Esophagus muscularis mucosa (tissue), 4 donors: ENCODE measurements at places on chromosomes 5 and 9.
A peak's percentile ranks its signal among the peaks of the same experiment; 100 is the strongest.

DNA sequence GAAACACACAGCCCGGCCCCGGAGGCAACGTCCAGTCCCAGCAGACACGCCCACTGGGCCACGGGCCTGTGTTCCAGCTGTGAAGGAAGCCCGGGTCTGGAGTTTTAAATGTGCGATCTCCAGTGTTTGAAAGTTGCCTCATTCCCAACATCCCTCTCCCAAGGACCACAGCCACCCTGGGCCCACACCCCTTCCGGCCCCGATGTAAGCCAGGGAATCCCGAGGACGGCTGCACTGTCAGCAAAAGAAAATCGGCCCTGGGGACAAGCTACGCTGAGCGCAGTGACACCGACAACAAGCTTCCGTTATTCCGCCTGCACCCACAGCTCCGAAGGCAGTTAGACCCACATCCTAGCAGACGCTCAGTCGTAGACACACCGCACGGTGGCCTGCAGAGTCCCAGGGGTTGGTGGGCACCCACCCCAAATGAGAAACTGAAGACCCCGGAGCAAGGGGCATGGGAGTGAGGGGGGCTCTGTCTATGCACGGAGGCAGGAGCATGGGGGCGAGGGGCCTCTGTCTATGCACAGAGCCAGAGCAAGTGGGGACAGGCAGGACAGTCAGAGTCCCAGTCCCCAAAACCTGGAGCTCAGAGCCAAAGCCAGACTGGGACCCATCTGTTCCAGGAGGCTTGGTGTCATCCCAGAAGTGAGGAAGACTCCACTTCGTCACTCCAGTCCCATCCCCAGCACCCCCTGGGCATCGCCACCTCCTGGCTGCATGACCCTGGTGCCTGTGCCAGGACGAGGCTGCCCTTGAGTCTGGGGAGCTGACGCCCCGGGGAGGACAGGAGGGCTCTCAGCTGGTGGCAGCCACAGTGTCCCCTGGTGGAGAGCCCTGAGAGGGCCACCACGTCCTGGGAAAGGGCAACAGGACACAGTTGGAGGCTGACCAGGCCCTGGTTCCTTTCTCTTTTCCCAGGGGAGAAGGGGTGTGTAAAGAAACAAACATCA lies 23.4 kb downstream of the GLT6D1 start:
- DNase-seq: peak; percentile 86

DNA sequence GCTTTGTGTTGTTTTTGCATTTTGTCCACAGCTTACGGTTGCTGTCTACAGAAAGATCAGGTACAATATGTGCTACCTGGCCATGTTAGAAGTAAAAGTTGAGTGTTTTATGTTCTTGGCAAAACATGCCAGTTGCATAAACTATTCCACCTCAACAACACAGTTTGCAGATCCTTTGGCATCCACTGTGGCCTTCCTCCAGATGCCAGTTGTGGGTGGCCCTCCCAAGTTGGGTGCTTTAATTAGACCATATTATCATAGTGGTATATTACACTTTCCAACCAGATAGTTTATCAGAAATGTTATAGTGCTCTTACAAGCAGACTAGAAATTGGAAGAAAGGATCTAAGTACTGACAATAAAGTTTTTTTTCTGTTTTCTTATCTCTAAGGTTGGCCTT lies 386.9 kb upstream of the KCNN2 start:
- DNase-seq: no peak

GRCh38 chr9:103533318-103533717 lies 538.2 kb downstream of the CYLC2 start:
- DNase-seq: no peak

GRCh38 chr5:173578947-173579615 lies 37.4 kb downstream of the BOD1 start:
- DNase-seq: no peak

DNA sequence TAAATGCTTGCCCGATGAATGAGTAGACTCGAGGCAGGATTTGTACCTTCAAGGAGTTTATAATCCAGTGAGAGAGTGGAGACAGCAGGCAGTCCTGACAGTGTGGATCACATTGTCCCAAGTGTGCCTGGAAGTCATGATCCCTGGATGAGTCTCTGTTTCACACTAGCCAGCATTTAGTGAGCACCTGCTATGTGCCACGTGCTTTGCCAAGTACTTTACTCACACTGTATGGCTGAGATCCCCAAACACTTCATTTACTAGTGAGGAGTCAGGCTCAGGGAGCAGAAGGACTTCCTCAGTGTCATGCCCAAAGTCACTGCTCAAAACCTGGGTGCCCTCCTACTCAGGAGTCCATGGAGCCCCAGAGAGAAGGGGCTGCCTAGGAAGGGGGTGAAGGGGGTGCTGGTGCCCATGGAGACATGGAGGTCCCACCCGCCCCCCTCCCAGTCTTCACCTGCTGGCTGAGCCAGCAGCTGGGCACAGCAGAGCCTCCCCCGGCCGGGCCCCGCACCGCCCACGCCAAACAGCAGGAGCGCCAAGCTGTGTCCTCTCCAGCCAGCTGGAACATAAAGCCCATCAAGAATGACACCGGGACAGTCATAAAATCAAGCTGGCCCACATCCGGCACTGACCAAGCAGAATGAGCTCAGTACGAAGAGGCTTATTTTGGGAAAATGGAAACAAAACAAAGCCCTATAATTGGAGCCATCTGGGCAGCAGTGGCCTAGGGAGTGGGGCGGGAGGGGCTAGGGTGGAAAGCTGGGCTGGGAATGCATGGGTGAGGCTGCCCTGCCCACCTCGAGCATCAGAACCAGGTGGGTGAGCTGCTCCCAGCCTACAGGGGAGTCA lies 10.6 kb downstream of the LAMC3 start:
- no peak for DNase-seq

- no peak for DNase-seq
Observed at GRCh38 chr9:35844628-35845270, 15.7 kb downstream of the TMEM8B start.

- DNase-seq: peak; percentile 97
Observed at GRCh38 chr5:140157032-140157781, 17.8 kb upstream of the CYSTM1 start.

DNA sequence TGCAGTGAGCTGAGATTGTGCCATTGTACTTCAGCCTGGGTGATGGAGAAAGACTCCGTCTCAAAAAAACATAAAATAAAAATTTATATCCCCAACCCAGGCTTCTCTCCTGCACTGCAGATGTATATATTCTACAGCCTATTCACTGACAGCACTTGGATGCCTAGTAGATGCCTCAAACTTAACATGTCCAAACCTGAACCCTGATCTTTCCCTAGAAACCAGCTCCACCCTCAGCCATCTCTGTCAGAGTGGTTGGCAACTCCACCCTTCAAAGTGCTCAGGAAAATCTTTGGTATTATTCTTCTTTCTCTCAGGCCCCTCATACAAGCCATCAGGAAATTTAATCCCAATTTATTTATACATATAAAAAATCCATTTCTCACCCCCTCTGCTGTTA lies 36.9 kb upstream of the TXN start:
- no peak for DNase-seq

- DNase-seq: no peak
Observed at GRCh38 chr9:134295101-134295745, 31.0 kb upstream of the RXRA start.

DNA sequence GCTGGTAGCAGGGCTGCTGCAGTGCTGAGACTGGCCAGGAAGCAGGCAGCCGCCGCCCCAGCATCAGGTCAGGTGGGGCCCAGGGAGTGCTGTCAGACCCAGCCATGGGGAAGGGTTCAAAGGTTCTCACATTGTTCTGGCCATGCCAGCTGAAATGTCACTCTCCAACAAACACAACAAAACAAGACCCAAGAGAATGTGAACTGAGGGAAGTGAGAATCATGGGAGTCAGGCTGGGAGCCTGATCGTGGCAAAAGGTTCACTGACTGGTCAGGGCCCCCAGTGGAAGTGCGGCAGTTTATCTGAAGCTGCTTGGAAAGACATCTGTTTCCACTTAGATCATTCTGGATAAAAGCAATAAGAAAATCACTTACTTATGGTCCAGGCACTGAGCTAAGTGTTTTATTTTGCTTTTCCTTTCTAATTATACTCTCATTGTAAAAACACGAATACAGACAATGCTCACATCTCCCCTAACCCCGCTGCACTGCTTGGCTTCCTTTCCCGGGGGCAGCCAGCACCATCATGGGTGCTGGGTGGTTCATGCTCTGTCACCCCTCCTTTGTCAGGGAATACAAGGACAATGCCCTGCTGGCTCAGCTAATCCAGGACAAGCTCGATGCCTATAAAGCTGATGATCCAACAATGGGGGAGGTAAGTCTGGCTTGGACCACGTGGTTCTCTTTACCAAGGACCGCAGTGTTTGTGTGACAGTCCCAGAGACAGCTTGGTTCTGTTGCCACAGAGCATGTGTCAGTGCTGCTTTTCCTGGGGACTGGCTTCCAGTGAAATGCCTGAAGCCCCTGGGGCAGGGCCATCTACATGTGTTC lies 41.9 kb upstream of the CFAP157 start:
- no peak for DNase-seq

GRCh38 chr5:144864118-144864517 lies 693.4 kb downstream of the KCTD16 start:
- DNase-seq: no peak

GRCh38 chr5:125402787-125403186 lies 656.3 kb upstream of the ZNF608 start:
- DNase-seq: no peak

DNA sequence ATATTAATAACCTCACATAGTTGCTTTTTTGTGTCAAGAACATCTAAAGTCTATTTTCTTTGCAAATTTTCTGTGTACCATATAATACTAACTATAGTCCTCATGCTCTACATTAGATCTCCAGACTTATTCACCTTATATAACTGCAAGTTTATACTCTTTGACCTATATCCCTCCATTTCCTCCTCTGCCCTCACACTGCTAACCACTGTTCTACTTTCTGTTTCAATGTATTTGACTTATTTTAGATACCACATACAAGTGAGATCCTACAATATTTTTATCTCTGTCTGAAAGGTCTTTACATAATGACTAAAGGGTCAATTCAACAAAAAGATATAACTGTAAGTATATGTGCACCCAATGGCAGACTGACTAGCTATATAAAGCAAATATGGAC lies 789.7 kb upstream of the ZNF608 start:
- DNase-seq: no peak

DNA sequence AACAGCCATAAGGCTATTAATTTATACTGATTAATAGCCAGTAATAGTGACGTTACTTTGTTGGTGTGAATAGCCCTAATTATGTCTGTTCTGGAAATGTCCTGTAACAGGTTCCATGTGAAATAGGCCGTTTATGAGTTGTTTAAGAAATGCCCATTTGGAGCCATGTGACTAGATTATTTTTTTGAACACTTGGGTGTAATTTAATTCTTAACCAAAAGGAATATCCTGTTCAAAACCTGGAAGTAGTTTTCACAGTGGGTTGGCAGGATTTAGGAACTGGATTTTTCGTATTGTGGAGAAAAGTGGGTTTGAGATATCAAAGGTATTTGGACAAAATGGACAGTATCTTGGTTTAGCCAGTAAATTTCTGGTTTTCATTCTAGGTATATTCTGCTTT lies 1.3 kb downstream of the TENT2 start:
- DNase-seq: no peak

DNA sequence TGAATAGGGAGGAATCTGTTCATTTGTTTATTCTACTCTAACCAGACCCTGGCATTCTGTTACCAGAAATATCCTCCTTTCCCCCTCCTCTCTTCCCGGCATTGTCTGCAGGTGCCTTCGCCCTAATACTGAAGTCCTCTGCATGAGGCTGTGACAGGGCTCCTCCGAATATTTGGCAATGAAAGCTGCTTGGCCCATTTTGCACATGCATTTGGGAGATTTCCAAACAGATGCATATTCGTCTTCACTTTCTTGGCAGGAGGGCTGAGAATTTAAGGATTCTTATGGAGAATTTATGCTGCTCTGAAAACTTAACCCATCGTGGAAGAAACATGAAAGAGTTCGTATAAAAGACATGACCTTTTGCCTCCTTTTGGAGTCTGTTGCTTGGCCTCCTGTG lies 484.0 kb downstream of the ZNF608 start:
- no peak for DNase-seq

DNA sequence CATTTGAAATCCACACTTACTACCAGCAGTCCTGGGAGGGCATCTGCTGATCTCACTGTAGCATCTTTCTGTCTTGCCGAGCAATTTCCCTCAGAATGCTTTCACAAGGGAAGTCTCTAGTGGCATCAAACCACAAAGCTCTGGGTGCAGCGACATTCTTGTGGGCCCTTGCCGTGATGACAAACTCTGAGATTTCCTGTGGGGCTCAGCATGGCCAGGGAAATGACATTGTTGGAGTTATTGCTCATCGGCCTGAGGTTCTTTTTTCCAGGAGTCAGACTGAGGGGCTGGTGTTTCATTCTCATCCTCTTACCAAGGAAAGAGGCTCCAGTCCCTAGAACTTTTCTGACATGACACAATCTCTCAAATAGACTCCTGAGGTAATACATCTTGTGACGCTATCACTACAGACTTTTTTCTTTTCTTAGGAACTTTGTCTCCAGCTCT lies 51.4 kb downstream of the PFDN1 start:
- no peak for DNase-seq

GRCh38 chr5:67530609-67531255 lies 334.1 kb upstream of the CD180 start:
- no peak for DNase-seq

- peak; percentile 57 for DNase-seq
Observed at GRCh38 chr9:114007991-114008666, 70.0 kb downstream of the AMBP start.

DNA sequence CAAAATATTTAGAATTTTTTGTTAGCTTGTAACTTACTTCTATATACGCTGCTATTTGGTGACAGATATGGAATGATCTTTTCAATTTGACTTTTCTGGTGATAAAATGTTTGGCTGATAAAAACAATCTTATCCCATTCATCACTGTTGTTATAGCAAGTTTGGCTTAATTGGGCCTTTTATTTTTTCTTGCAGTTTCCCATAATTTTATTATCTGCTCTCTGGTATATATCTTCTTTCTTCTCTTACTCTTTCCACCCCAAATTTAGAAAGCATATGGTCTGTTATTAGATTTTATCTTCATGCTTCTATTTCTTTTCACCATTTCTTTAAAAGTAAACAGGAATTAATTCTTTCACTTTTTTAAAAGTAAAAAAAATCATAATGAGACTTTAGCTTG lies 474.4 kb downstream of the TLE1 start:
- DNase-seq: no peak

- DNase-seq: no peak
Observed at GRCh38 chr9:94127806-94128205, 43.5 kb downstream of the PTPDC1 start.

DNA sequence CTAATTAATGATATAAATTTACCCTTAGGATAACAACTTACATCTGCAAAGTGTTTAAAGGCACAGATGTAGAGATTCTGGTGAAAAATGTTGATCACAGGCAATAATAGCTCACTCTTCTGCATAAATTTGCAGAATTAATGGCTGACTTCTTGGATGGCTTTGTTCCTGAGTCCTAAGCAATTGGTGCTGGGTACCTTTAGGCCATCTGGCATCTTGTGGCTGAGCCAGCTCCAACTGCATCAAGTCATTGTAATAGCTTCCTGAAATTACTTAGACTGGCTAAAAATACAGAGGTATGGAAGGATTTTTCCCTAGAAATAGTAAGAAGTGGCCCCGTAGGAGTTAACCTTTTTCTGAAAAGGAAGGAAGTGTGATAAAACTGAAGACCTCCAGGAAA lies 118.3 kb upstream of the MINAR2 start:
- no peak for DNase-seq

GRCh38 chr9:105006514-105006913 lies 78.6 kb upstream of the ABCA1 start:
- DNase-seq: no peak
